Stimulated activated CD8-positive, alpha-beta memory T cell treated with anti-CD3 and anti-CD28 coated beads, Interleukin-7, amount 100 ng/mL, for 1 hour (primary cell): ENCODE measurements at places on chromosomes 5 and 9.

DNA sequence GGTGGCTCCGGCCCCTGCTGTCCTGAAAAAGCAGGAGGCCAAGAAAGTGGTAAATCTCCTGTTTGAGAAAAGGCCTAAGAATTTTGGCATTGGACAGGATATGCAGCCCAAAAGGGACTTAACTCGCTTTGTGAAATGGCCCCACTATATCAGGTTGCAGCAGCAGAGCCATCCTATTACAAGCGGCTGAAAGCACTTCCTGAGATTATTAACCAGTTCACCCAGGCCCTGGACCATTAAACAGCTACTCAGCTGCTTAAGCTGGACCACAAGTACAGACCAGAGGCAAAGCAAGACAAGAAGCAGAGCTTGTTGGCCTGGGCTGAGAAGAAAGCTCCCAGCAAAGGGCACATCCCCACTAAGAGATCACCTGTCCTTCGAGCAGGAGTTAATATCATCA, 89.7 kb downstream of the MLLT3 start:
- DNase-seq = no peak

GRCh38 chr5:14164164-14165163, 21.3 kb downstream of the TRIO start:
- DNase-seq = no peak

- no peak for DNase-seq
These were observed 10.4 kb upstream of the PTGES start for GRCh38 chr9:129762985-129763926.

DNA sequence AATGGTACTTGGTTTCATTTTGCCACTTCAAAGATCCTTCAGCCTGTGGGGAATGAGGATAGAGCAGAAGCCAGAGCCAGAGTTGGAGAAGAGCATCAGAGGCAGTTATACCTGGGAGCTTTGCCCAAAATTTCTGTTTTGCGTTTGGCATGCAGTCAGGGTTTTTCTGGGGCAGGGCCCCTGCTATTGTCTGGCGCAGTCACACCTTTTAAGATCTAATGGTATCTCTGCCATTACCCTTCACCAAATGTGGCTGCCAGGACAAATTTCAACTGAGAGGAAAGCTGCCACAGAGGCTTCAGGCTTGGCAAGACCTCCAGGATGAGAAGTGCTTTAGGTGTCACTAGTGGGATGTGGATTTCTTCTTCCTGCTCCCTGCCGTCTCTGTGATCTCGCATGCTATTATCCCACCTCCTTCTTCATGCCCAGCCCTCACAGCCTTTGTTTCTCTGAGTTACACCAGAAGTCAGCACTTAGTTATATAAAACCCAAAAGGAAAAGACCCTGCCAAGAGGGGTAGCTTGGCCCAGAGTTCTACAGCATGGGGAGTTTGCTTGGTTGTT, 357.0 kb downstream of the TLE4 start:
- DNase-seq = no peak

GRCh38 chr9:116325924-116326323, 172.3 kb downstream of the PAPPA start:
- DNase-seq = no peak

GRCh38 chr9:127652733-127653132, 40.7 kb downstream of the STXBP1 start:
- DNase-seq = no peak

DNA sequence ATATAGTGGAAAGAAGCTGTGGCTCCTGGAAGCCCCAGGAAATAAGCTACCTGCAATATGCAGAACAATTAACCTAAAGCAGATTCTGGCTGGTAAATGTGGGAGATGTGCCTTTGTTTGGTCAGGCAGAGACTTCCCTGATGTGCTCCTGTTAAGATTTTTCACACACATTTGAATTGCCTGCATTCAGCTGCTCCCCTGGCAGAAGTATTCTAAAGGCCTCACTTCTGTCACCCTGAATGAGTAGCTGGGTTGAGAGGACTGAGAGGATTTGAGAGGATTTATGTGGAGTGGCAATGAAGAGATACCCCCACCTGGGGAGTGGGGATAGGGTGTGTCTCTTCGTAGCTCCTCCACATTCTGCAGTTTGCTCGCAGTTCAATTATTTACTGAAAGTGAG, 130.5 kb downstream of the ST8SIA4 start:
- DNase-seq = no peak

DNA sequence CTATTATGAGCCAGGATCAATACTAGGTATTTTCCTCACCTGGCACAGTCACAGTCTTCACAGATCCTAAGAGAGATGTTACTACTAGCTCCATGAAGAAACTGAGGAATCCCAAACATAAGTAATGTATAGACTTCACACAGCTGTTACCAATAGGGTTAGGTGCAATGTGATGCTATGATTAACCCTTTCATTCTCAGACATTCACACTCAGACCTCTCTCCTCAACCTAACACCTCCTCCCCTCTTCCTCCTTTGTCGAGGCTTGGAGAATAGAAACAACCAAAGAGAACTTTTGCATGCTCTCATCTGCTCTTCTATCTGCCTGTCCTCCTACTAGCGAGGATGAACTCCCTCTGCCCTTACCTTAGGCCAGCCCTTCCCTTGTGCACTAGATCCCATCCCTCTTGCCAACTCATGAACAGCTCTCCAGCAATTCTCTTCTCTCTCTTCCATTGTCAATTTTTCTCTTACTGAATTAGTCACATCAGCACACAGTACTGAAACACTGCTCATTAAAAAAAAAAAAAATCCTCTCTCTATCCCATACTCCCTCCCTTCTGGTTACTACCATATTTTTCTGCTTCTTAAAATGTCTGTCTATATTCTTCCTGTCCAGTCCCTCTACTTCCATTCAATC, 47.7 kb downstream of the MAPKAP1 start:
- DNase-seq = no peak

DNA sequence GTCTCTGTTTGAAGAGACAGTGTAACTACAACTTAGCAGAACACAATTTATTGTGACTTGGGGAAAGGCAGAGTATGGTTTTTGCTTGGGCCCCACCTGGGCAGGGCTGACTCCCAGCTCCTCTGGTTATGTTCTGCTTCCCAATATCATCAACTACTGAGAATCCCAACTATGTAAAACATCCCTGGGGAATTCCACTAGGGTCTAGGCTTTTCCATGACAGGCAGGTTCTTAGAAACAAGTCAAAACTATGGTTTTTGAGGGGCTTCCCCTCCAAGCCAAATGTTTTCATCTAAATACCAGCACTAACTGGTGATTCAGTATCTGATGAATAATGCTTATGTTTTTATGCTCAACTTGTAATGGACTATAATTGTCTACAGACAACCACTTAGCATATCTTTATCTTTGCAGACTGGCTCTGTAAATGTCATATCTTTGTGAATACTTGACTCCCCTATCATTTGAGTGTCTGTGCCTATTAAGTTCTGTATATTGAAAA, 409.5 kb downstream of the PDE4D start:
- DNase-seq = no peak

GRCh38 chr9:133539991-133540697, 5.6 kb downstream of the ADAMTSL2 start:
- no peak for DNase-seq

GRCh38 chr9:4068449-4068848, 231.4 kb downstream of the GLIS3 start:
- DNase-seq = no peak

- DNase-seq = no peak
These were observed 364.4 kb upstream of the KIF2A start for GRCh38 chr5:61941637-61942036.

DNA sequence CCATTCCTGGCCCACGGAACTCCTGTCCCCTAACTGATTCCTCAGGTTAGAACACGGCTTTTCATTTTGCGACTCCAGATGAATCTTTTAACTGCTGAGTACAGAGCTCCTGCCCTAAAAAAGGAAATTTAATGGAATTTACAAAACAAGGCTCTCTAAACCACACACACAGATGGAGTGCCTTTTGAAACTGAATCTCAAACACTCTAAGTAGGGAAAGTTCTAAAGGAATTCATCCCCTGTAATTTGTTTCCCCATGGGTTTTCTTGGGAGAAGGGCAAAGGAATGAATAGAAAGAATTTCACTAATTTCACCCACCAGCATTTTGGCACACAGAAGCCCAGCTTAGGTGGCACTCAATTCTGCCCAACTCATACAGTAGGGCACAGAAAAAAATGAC, 106.5 kb downstream of the THBS4 start:
- DNase-seq = no peak

GRCh38 chr5:88518131-88519016, 249.7 kb upstream of the TMEM161B start:
- no peak for DNase-seq

DNA sequence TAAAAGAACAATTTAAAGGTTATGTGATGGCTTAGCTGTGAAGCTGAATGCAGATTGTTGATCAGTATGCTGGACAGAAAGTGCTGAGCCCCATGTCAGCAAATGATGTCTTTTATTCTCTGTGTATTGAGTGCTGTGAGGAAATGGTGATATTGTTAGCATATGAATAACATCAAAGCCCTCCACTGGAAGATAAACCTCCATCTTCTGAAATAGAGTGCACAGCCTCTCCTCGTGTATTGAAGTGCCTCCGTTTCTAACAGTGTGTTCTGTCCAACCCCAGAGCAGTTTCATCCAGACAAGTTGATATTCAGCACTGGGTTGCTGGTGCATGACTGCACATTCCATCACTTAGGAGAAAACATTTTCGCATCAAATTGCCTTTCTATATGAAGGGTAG, 242.9 kb downstream of the CSNK1G3 start:
- no peak for DNase-seq

GRCh38 chr5:110865400-110866094, 126.7 kb downstream of the SLC25A46 start:
- no peak for DNase-seq

DNA sequence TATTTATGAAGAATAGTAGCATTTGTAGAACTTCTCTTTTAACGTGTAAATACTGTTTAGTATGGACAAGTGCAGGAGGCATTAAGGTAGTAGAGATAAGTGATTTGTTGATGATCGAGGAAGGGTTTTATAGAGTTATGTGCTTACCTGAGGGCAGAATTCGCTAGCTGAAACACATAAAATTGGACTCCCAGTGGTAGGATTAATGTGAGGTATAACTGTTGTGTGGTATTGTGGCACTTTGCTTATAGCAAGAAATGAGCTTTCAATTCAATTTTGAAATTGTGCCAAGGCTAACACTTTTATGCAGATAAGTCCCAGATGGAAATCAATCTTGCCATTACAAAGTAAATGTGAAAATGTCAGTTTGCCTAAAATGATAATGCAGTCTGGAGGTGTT, 1.2 kb downstream of the AP3S1 start:
- DNase-seq = no peak

GRCh38 chr5:132013006-132013689, 1.7 kb upstream of the ACSL6 start:
- no peak for DNase-seq

DNA sequence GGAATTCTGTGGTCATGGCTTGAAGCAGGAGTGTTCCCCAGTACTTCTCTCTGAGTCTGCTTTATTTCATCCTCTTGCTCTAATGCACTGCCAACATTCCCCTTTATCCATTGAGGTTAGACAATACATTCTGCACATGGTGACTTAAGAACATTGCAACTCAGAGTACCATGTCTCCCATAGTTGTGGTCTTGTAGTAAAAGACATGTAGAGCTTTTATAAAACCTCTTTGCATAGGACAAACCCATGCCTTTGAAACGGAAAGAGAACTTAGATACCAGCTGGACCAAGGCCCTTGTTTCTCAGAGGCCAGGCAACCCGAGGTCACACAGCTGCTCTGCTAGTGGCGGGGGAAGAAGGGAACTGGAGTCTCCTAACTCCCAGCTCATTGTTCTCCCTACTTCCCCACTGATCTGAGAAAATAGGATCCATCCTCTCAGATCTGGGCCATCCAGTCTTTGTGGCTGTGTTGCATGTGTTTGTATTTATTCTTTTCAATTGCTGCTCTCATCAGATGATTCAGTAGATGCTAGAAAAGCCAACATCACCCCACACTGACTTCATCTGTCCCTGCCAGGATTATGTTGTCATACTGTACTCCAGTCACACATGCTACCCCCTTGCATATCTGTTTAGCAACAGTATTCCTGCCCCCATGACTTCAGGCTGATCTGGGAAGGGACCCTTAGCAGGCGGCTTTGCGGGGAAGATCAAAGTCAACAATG, 236.9 kb downstream of the SAXO1 start:
- DNase-seq = no peak

DNA sequence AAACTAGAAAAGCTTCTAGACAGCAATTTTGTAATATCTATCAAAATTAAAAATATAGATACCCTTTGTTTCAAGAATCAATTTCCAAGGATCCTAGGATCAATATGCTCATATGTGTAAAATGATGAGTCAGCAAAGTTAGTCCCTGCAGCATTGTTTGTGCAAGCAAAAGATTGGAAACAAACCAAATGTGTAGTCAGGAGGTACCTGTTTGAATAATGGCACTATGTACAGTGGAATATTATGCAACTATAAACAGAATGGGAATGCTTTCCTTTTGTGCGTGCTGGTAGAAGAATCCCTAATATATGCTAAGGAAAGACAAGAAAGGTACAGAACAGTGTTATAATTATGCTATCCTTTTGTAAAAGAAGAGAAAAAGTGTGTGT, 58.5 kb upstream of the PJA2 start:
- DNase-seq = no peak

DNA sequence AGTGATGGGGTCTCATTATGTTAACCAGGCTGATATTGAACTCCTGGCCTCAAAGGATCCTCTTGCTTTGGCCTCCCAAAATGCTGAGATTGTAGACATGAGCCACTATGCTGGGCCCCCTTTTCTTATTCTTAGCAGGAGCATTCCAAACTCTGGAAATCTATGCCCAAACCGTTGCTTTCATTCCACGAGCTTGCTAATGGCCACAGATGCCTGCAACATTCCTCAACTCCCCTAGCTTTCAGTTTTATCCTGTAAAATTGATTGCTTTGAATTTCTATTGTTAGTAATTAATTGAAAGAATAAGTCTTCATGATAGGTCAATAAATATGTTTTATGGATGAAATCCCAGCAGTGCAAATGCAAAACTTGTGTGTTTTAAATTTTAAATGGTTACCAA, 564.8 kb upstream of the WWC1 start:
- DNase-seq = no peak

DNA sequence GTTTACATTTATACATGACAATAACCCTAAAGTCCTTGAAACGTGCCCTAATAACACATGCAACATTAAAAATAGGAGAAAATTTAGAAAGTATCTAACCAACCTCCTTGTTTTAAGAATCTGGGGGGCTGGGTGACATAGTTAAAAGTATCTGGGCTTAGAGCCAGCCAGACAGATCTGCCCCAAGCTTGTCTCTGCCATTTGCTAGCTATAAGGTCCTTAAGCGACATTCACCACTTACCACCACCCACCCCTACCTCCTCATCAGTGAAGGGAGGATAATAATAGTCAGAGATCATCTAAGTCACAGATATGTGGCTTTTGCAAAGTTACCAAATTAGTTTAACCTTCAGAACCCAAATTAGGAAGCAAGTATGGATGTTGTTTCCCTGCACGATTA, 33.8 kb upstream of the CAST start:
- DNase-seq = no peak

DNA sequence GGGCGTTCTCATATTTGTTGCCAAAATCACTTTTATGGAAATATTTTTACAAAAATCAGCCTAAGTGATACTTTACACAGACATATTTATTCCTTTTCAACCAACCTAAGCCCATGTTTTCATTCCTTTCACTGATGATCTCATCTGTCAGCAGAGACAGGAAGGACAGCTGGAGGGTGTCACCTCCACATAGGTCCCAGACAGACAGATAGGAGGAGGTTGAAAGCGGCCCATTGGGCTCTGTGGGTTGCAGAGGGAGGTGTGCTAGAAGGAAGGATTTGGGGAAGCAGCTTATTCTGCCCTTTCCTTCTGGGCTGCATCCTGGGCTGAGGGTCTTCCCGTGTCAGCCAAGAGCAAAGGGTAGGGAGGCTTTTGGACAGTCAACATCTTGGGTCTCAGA, 26.0 kb upstream of the SEMA4D start:
- peak; percentile 27 for DNase-seq

GRCh38 chr5:138663561-138663960, 88.4 kb upstream of the HSPA9 start:
- DNase-seq = no peak
